ENCODE measurements at places on chromosomes 5 and 9. TPM values are rescaled to one million over a fixed set of nuclear protein-coding genes. Genes with fewer than 3 reads are reported as not detected.

Gene AGXT2
- not detected for total RNA-seq

Gene OR13C2
- not detected for total RNA-seq

Gene AQP3
- 9.0 TPM for total RNA-seq

Gene LRRC19
- 0.08 TPM for total RNA-seq

Gene GFI1B
- total RNA-seq: 4.3 TPM
